Heart right ventricle (tissue), 16 donors: ENCODE measurements at places on chromosomes 12 and 14. TPM values are rescaled to one million over a fixed set of nuclear protein-coding genes. Genes with fewer than 3 reads are reported as not detected.

MSRB3 gene
- 169 TPM for total RNA-seq

DNA sequence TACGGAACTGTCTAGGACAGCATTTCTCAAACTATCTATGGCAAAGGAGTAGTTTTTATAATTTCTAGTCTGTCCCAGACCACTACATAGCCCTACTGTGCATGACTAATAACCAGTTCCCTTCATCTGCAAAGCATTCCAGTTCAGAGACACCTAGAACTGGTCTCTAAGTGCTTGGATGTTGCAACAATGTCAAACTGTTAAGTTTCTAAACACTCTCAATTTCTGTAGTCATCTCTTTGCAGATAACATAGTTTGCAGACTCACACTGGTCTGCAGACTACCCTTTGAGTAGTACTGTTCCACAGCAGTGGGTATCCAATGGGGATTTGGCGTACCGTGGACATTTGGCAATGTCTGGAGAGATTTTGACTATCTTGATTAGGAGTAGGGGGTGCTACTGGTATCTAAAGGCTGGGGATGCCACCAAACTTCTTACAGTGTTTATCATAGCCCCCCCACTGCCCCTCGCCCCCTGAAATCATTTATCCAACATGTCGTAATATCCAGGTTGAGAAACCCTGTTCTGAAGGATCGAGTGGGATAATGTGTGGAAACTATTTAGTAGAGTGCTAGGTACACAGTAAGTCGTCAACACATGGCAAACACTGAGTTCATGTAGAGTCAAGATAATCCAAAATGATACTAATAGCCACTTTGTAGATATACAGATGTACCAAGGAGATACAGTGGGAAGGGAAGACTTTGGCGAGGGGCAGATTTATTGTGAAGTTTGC, 1.7 kb downstream of the C12orf76 start:
- DNase-seq, result no peak

DNA sequence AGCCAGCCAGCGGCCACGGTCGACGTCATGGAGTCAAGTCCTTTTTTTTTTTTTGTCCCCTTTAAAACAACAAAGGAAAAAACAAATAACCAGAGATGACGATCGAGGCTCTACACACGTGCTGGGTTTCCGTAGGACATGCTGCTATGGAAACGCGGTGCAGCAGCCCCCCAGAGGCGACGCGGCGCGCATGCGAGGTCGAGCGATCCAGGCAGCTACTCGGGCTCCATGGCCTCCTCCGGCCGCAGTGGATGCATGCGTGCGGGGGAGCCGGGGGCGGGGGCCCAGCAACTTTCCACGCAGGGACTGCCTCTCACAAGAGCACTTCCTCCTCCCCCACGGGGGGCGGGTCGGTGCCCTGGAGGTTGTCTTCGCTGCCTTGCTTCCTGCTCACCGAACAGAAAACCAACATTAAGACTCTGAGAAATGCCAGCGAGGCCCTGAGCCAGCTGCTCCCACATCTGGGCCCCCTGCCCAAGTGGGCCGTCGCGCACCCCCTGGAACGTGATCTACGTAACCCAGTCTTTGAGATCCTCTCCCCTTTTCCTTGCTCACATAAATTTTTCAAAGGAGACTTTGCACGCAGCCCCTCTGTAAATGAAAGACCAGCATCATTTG, 30.7 kb downstream of the P2RX4 start:
- DNase-seq, result peak; percentile 79

GRCh38 chr14:21191809-21192446, 36.1 kb upstream of the OR5AU1 start:
- DNase-seq, result peak; percentile 58

DNA sequence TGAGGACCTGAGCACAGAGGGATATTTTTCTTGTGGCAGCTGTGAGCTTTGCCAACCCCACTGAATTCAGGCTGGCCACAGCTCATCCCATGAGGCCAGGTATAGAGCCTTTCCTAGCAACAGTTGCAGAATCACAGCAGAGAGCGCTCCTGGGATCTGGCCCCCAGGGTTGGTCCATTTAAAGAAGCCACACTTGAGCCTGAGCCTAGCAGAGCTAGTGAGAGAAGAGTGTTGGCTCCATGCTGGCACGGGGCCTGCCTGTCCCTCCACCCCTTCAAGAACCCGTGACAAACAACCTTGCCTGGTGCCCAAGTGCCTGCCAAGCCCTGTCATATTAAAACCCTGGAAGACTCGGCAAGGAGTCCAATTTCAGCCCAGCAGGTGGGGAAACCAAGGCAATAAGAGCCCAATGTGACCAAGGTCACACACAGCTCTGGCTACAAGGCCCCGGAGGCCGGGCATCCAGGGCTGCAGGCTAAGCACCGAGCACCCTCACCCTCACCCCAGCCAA, 91.6 kb downstream of the LRRC74A start:
- peak; percentile 76 for DNase-seq

DNA sequence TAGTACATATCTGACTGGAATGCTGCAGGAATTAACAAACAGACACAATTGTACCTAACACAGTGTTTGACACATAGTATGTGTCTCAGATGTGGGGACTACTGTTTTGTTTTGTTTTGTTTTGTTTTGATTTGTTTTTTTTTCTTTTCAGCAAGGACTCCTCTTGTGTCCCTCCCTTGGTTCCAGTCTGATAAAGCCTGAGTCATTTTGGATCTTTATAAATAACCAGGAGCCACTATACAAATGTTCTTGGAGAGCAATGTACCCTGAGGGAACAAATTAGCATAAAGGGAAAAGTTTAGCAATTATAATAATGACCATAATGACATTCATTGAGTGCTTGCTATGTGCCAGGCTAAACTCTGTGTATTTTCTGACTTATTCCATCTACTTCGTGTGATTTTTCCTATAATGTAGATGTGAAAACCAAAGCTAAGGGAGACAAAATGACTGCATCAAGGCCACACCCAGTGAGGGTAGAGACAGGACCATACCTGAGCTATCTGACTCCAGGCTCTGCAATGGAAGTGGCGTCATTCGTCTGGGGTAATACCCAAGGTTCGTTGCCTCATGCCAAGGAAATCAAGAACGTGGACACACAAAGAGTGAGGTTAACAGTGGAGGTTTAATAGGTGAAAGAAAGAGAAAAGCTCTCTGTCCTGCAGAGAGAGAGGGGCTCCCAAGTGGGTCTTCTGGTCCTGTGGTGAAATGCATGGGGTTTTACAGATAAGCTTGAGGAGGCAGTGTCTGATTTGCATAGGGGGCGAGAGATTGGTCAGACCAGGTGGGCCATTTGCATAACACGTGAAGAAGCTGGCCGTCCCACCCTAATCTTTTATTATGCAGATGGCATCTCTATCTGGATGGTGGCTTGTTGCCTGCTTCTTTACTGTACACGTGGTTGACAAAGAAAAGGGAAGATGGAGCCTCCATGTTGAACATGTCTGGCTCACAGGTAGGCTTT, 285.5 kb upstream of the SFSWAP start:
- no peak for DNase-seq

- no peak for DNase-seq
These were observed 91.9 kb downstream of the DAD1 start for GRCh38 chr14:22497144-22497423.

CIDEB gene
- total RNA-seq, result 3.7 TPM

DNA sequence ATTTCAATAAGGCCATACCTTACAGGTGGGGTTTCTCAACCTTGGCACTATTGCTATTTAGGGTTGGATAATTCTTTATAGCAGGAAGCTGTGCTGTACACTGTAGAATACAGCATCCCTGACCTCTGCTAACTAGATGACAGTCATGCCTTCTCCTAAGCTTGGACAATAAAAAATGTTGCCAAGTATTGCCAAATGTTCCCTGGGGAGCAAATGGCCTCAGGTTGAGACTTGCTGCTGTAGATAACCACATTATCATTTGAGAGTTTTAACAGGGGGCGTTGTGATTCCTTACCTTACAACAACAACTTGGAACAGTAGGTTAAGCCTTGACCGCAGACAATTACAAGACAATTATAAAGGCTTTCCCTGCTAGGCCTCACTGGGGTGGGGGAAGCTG, 1073.6 kb upstream of the TMEM132C start:
- DNase-seq, result no peak

DNA sequence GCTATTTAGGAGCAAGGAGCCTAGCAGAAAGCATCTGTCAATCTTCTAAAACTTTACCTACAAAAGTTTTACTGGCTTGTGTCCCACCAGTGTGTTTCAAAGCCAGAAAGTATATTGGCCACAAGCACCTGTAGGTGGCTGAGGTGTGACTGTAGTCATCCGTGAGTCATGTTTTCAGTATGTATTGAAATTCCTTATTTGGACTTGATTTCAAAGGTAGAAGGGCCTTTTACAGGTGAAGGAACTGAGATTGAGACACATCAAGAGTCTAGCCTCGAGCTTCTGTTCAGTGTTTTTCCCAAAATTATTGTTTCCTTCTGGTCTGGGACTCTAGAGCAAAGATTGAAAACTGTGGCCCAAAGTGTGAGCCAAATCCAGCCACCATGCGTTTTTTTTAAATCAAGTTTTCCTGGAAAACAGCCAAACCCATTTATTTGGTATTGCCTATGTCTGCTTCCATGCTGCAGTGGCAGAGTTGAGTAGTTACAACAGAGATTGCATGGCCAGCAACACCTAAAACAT, 195.3 kb upstream of the BCL2L14 start:
- no peak for DNase-seq

KCTD10 gene
- 64.9 TPM for total RNA-seq

DNA sequence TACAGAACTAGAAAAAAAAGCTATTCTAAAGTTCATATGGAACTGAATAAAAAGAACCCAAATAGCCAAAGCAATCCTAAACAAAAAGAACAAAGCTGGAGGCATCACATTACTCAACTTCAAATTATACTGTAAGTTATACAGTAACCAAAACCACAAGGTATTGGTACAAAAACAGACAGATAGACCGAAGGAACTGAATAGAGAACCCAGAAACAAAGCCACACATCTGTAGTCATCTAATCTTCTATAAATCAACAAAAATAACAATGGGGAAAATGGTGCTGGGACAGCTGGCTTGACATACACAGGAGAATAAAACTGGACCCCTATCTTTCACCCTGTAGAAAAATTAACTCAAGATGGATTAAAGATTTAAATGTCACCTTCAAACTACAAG, 38.1 kb upstream of the CMKLR1 start:
- DNase-seq, result no peak

DNA sequence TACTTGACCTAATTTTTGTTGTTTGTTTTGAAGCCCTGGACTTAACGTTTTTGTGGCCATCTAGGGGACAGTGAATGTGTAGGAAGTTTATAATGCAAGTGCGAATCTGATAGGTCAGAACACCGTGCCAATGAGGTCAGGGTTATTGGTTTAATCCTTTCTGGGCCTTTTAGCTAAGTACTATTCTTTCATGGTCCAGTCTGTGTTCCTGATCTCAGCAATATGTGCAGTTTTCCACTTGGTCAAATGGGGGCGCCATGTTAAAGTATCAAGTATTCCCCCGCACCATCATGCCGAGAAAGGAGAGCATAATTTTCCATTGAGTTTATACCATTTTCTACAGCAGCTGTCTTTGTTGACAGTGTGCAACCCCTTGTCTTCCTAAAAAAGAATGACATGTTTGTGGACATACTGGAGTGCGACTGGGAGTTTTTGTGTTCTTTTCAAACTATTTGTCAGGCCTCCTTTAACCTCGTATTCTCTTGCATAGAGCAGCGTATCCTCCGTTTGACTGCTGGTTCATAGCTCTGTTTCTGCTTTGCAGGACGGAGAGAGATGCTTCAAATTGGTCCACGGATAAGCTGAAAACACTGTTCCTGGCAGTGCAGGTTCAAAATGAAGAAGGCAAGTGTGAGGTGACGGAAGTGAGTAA, 1.3 kb downstream of the AHSA1 start:
- no peak for DNase-seq

TMEM132C gene
- 1.7 TPM for total RNA-seq

GRCh38 chr14:73489481-73490175, 1.1 kb upstream of the RIOX1 start:
- no peak for DNase-seq

DNA sequence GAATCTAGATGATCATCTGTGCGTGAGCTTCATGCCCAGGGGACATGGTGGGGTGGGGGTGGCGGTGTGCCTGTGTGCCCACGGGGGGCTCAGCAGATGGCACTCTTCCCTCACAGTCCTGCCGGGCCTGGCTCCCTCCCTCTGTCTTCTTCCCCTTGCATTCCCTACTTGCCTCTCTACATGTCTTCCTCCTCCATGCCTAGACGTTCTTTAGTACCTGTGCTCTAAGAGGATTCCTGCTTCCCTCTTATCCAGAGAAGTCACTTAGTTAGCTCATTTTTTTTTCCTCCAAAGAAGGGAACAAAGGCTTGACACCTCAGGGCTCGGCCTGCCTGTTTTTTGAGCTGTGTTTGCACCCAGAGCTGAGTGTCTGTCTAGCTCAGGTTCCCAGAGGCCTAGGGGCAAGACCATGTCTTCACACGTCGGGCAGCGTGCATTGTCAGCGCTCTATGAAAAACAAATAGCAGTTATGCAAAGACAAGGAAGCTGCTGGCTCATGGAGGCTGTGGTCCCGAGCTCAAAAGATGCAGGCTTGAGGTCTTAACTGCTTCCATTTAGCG, 48.8 kb downstream of the NINJ2 start:
- peak; percentile 29 for DNase-seq

DNA sequence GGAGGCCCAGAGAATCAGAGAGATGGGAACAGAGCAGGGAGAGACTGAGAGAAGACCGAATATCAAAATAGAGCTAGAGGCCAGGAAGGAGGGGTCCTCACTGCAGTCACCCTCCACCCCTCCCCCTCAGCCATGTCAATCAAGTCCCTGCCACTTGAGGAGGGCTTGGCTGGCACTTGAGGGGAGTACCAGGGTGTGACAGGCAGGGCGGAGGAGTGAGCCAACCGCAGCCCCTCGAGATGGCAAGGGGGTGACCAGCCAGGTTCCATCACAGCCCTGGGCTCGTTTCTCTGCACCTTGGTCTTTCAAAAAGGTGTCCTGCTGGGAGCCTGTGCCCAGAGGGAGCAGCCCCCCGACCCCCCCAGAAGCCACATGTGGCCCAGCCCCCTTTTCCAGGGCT, 4.2 kb downstream of the AQP5 start:
- no peak for DNase-seq

- DNase-seq, result no peak
These were observed 10.8 kb upstream of the TMEM120B start for GRCh38 chr12:121701667-121702277.
